Thoracic aorta (tissue), 2 donors: ENCODE measurements at places on chromosomes 1 and 21. TPM values are rescaled to one million over a fixed set of nuclear protein-coding genes. Genes with fewer than 3 reads are reported as not detected.

- no peak overlapping the region for H3K4me3 ChIP-seq
- DNase-seq: no peak
- no peaks in the 10 kb centered on the region for H3K36me3 ChIP-seq
- H3K4me1 ChIP-seq: no peaks in the 10 kb centered on the region
- no peaks in the 10 kb centered on the region for H3K27me3 ChIP-seq
Measured at GRCh38 chr1:176517484-176517883, 54.5 kb downstream of the PAPPA2 start.

GRCh38 chr1:179510038-179510437 is 65.7 kb downstream of the NPHS2 start:
- no peak overlapping the region for H3K27ac ChIP-seq
- no peak for DNase-seq
- H3K36me3 ChIP-seq: no peaks in the 10 kb centered on the region
- H3K4me1 ChIP-seq: no peaks in the 10 kb centered on the region
- H3K4me3 ChIP-seq: no peak overlapping the region

- H3K27ac ChIP-seq: no peak overlapping the region
- no peaks in the 10 kb centered on the region for H3K27me3 ChIP-seq
- H3K4me3 ChIP-seq: no peak overlapping the region
Measured at GRCh38 chr1:18932387-18932786, 24.1 kb downstream of the IFFO2 start.

- H3K36me3 ChIP-seq: peaks cover 3% of the 10 kb centered on the region
- no peaks in the 10 kb centered on the region for H3K27me3 ChIP-seq
- no peaks in the 10 kb centered on the region for H3K4me1 ChIP-seq
- H3K27ac ChIP-seq: no peak overlapping the region
- no peak overlapping the region for H3K4me3 ChIP-seq
- no peak for DNase-seq
Measured at GRCh38 chr1:147214842-147215539, 10.1 kb downstream of the FMO5 start.

DNA sequence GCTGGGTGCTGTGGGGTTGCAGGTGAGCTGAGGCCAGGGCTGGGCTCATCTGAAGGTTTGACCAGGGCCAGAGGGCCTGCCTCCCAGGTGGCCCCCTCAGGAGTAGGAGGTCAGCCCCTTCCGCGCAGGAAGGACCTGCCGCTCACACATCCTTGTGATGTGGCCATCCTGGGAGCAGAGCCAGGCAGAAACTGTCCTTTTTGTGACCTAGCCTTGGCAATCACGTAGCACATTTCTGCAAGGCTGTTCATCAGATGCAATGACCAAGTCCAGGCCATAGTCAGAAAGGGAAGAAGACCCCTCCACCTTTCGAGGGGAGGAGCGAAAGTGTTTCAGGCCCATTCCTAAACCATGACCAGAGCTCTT is 55.5 kb upstream of the TRAPPC10 start:
- DNase-seq: no peak
- H3K4me1 ChIP-seq: no peaks in the 10 kb centered on the region
- peaks cover 18% of the 10 kb centered on the region for H3K36me3 ChIP-seq
- H3K4me3 ChIP-seq: no peak overlapping the region

- no peak overlapping the region for H3K4me3 ChIP-seq
- no peak overlapping the region for H3K27ac ChIP-seq
- DNase-seq: no peak
- no peaks in the 10 kb centered on the region for H3K4me1 ChIP-seq
Measured at GRCh38 chr1:96978444-96978843, 256.9 kb downstream of the PTBP2 start.

GRCh38 chr1:159113596-159114433 is 37.2 kb upstream of the AIM2 start:
- no peak for DNase-seq
- H3K27me3 ChIP-seq: no peaks in the 10 kb centered on the region
- H3K27ac ChIP-seq: no peak overlapping the region
- H3K4me1 ChIP-seq: no peaks in the 10 kb centered on the region
- H3K4me3 ChIP-seq: no peak overlapping the region
- H3K36me3 ChIP-seq: no peaks in the 10 kb centered on the region

- DNase-seq: no peak
- H3K36me3 ChIP-seq: no peaks in the 10 kb centered on the region
- H3K4me1 ChIP-seq: peaks cover 15% of the 10 kb centered on the region
- H3K27me3 ChIP-seq: no peaks in the 10 kb centered on the region
- no peak overlapping the region for H3K4me3 ChIP-seq
Measured at GRCh38 chr21:15141261-15141970, 76.6 kb upstream of the NRIP1 start.

DNA sequence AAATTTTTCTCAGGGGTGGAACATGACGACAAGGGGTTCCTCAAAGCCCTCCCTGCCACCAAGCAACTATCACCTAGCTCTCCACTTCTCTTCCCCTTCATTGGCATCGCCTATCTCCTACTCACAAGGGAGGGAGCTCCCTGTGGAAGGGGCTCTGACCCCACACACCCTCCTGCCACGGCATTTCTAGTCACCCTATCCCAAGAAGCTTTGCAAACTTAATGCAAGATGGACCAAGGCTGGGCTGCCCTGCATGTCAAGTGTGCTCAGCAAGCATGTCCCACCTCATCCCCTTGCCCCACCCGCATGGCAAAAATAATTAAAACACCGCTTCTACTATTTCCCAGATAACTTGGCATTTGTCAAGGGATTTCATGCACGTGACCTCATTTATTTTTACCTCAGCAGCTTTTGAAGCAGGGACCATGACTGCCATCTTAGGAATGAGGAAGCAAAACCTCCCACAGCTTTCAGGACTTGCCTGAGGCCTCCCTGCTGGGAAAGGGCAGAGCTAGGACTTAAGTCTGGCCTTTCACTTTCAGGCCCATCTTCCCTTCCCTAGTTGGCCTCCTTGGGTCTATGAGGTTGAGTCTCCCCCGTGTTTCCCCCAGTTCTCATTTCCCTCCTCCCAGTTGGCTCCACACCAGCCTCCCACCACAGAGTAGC is 161.3 kb downstream of the TSEN15 start:
- H3K36me3 ChIP-seq: no peaks in the 10 kb centered on the region
- no peak for DNase-seq
- no peak overlapping the region for H3K4me3 ChIP-seq
- H3K4me1 ChIP-seq: peaks cover 3% of the 10 kb centered on the region
- peak overlapping the region; percentile 28 for H3K27ac ChIP-seq
- no peaks in the 10 kb centered on the region for H3K27me3 ChIP-seq

- no peaks in the 10 kb centered on the region for H3K36me3 ChIP-seq
- H3K4me1 ChIP-seq: peaks cover 10% of the 10 kb centered on the region
- H3K4me3 ChIP-seq: peak overlapping the region; percentile 35
- no peaks in the 10 kb centered on the region for H3K27me3 ChIP-seq
Measured at GRCh38 chr1:78622548-78622947, 2.3 kb downstream of the IFI44L start.

DNA sequence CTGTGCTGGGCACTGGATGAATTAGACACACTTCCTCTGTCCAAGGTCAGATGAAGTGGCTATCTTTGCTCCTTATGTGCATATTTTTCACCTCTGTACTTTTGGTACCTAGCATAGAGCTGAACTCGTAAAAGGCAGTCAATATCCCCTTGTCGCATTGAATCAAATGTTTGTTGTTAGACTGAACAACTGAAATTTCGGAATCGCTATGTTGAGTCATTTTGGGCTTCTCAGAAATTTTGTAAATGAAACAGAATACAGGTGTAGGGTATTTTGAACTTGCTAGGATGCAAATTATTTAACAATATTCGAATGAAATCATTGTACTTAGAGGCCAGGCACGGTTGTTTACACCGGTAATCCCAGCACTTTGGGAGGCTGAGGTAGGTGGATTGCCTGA is 48.0 kb downstream of the PDE4B start:
- no peaks in the 10 kb centered on the region for H3K27me3 ChIP-seq
- DNase-seq: no peak
- H3K36me3 ChIP-seq: no peaks in the 10 kb centered on the region
- no peak overlapping the region for H3K4me3 ChIP-seq

DNA sequence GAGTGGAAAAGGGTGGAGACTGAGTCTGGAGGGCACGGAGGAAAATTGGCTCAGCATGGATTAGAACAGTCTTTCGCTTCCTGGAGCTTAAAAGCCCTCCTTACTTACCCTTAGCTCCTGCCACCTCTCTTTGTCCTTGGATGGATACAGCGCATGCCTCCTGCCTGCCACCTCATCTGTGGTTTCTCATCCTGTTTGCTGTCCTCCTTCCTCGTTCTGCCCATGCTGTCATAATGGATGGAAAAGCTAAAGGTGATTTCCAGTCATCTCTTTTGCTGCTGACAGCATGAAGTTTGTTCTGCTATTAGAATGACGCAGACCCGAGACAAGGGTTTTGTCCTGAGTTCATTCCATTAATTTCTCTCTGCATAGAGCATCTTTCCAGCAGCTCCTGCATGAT is 425.9 kb downstream of the KIF26B start:
- no peak overlapping the region for H3K27ac ChIP-seq
- no peak overlapping the region for H3K4me3 ChIP-seq
- no peaks in the 10 kb centered on the region for H3K27me3 ChIP-seq
- no peaks in the 10 kb centered on the region for H3K36me3 ChIP-seq
- H3K4me1 ChIP-seq: no peaks in the 10 kb centered on the region
- DNase-seq: no peak

GRCh38 chr1:11377001-11377583 is 101.9 kb upstream of the DISP3 start:
- H3K27me3 ChIP-seq: no peaks in the 10 kb centered on the region
- H3K4me1 ChIP-seq: no peaks in the 10 kb centered on the region
- no peaks in the 10 kb centered on the region for H3K36me3 ChIP-seq
- H3K27ac ChIP-seq: no peak overlapping the region
- no peak overlapping the region for H3K4me3 ChIP-seq

IGSF21 gene
- total RNA-seq: 5.0 TPM

PLA2G2C gene
- not detected for total RNA-seq

HES3 gene
- total RNA-seq: not detected

OLIG2 gene
- total RNA-seq: not detected

ZNF496 gene
- 55.4 TPM for total RNA-seq

SLC22A15 gene
- total RNA-seq: 7.3 TPM

NEXN gene
- 120 TPM for total RNA-seq

WLS gene
- 73.9 TPM for total RNA-seq

HPCA gene
- not detected for total RNA-seq

C1orf115 gene
- total RNA-seq: 9.7 TPM
